ENCODE measurements at places on chromosomes 3 and 15.

DNA sequence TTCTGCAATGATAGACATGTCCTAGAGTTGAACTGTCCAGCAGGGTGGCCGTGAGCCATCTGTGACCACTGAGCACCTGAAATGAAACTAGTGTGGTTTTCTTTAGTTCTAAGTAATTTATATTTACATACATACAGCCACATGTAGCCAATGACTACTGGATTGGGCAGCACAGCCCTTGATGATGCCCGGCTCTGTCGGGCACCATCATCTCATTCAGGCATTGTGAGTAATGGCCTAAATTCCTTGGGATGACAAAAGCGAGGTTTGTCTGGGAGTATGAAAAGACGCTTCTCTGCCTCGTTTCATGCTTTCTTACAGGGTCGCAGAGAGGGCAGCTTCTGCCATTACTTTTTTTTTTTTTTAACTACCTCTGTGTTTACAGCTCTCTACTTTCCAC lies 251.9 kb upstream of the HES1 start:
- DNase-seq: no peak

- no peak for DNase-seq
Measured at GRCh38 chr3:57559526-57559925, 3.5 kb downstream of the PDE12 start.

- DNase-seq: peak; percentile 50
Measured at GRCh38 chr15:29139540-29140459, 129.8 kb downstream of the NSMCE3 start.

DNA sequence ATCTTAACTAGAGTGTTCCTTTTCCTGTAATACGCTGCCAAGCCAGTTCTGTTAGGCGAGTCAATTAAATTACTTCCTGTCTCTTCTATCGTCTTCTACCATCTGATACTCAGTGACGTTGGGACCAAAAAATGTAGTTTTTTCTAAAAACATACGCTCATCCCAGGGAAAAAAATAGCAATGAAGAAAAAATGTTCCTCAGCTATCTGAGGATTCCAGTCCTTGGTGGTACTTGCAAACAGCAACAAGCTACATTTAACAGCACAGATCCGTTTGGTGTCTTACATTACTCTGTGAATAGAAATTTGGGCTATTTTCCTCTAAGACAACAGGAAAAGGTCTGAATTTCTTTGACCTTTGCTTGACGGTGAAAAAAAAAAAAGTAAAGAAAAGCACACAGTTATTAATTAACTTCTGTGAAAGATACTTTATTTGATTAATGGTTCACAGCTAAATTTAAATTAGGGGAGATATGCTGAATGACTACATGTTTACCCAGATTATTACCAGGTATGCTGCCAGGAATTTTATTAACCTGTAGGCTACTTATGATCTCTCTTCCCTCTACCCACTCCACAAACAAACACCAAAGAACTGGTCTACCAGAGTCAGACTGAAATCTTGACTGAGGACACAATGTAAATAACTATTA lies 254.4 kb upstream of the ZPLD1 start:
- no peak for DNase-seq

- DNase-seq: no peak
Measured at GRCh38 chr3:6526861-6527260, 334.1 kb upstream of the GRM7 start.

DNA sequence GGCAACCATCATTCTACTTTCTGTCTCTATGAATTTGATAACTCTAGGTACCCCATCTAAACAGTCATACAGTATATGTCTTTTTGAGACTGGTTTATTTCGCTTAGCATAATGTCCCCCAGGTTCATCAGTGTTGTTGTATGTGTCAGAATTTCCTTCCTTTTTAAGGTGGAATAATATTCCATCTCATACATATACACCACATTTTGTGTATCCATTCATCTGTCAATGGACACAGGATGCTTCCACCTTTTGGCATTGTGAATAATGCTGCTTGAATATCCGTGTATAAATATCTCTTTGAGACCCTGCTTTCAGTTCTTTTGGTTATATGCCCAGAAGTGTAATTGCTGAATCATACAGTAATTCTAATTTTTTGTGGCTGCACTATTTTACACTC lies 10.4 kb upstream of the ZFAND6 start:
- no peak for DNase-seq

DNA sequence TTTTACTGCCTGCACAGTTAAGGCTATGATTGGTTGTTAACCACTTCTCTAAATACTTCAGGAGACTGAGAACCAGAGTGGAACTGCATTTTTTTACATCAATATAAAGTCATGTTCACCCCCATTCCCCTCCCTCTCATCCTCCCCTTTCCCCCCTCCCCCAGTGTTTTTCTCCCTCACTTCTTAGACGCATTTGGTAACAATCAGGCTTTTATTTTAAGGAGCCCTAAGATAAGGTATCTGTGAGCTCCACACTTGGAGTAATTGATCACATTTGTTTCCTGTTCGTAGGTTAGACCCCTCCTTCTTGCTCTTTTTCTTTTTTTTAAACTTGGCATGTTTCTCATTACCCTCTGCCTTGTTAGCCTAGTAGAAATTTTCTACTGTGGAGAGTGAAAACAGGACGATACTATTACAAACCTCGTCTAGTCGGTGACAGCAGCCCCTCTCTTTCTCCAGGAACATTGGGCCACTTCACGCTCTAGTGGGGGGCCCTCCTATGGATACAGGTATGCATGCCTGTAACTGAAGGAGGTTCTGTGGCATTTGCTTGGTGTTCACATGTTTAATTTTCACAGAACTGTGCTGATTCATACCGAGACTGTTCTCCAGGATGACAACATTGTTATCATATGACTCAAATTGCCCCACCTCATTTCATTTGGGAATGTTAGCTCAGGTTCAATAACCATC lies 314.4 kb downstream of the MECOM start:
- DNase-seq: no peak

DNA sequence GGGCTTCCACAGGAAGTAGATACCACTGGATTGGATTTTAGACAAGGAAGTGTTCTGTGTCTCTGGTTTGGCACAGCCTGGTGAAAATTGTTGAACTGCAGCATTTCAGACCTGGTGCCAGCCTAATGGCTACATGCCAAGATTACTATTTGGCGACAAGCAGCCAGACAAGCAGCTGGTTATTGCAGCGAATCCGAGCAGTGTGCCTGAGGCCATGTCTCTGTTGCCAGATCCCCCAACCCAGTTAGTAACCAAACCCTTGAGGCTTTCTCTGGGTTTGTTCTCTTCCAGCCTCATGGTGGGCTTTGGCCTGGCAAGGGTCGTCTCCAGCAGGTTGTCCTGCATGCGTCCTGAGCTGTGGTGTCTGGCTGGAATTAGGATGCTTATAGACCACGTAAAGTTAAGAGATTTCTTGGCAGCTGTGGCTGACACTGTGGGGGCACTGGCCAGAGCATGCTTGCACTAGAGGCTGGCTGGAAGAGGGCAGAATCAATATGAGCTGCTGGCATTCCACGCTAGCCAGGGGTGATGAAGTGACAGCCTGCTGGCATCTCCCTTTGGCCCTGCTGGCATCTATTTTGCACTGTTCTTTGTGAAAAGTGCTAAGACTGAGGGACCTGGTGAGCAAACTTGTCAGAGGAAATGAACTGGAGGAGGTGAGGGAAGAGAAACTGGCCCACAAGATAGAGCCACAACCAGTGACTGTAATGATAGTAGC lies 172.6 kb downstream of the RBMS3 start:
- DNase-seq: no peak

- no peak for DNase-seq
Measured at GRCh38 chr15:70082281-70082900, 15.3 kb downstream of the TLE3 start.

DNA sequence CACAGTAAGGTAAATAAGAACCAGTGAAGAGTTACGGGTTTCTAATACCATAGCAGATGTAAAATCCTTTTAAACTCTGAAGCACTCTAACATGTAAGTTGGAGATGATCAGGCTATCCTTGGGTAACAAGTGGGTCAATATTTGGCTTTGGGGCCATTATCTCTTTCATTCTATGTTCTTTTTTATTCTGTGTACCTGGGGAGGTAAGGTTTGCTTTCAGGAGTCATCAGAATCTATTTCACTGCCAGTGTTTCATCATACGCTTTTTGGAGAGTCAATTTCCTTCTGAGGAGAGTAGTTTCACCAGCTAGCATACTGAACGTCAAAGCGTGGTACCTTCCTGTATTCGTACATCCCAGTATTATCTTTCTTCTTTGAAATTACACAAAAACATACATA lies 166.5 kb downstream of the GMNC start:
- DNase-seq: no peak

DNA sequence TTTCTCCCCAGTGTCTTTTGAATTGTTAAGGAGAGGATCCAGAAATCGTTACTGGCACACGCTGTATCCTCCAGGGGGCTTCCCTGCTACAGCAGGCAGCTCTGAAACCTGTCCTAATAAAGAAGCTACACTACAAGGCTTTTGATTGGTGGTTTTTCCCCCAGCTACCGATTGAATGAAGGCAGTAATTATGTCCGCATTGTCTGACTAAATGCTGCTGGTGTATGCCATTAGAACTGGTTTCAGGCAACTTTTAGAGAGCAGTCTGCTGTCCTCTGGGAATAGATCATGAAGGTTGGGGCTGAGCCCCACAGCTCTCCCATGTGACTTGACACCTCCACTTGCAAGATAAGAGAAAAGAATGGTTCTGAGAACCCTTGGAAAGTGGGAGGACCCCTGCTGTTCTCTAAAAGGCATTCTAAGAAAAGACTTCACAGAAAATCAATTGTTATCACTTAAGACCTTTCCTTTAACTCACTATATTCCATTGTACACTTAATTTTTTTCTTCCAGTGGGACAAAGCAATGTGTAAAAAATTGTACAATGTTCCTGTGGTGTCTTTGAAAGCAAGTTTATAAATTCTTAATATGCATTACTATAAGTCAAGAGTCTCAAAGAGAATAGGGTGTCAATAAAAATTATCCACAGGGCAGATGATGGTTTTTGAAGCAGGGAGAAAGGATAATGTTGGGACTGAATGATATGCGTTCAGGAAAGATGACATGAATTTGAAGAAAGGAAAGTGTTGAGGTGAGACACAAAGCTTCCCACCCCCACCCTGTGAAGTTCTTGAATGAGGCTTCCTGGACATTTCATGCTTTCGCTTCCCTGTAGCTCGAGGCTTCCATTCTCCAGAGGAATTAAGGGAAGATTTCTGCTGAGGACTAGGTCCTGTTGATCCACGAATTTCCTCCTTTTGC lies 53.0 kb upstream of the DAZL start:
- DNase-seq: no peak

DNA sequence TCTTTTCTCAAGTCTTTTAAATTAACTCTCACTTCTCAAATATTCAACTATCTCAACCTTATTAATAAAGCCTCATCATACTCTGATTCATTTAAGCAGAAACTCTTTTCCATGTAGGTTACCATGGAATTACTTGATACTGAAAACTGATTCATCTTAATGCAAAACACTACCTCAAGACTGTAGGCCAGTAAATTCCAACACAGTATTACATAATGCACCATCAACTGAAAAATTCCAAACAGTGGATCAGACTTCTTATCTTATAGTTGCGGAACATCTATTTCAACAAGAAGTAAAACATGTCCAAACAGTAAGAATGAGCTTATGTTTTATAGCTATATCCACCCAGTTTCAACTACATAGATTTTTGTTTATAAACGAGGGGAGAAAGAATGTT lies 124.5 kb downstream of the PEAK1 start:
- DNase-seq: no peak

GRCh38 chr15:71118345-71118744 lies 3.1 kb downstream of the THSD4 start:
- no peak for DNase-seq

DNA sequence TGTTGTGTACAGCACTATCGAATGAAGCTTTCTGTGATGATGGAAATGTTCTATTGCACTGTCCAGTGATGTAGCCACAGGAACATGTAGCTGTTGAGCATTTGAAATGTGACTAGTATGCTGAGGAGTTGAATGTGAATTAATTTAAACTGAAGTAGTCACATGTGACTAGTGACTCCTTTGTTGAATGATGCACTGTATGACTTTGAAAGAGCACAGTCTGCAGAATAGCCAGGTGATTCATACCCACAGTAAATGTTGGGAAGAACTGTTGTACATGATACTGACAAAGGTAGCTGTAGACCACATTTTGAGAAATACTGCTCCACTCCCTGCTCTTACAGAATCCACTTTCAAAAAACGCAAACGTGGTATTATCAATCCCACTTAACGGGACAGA lies 34.0 kb upstream of the ACTL6A start:
- no peak for DNase-seq

GRCh38 chr3:159913712-159914414 lies 74.8 kb upstream of the IL12A start:
- no peak for DNase-seq

DNA sequence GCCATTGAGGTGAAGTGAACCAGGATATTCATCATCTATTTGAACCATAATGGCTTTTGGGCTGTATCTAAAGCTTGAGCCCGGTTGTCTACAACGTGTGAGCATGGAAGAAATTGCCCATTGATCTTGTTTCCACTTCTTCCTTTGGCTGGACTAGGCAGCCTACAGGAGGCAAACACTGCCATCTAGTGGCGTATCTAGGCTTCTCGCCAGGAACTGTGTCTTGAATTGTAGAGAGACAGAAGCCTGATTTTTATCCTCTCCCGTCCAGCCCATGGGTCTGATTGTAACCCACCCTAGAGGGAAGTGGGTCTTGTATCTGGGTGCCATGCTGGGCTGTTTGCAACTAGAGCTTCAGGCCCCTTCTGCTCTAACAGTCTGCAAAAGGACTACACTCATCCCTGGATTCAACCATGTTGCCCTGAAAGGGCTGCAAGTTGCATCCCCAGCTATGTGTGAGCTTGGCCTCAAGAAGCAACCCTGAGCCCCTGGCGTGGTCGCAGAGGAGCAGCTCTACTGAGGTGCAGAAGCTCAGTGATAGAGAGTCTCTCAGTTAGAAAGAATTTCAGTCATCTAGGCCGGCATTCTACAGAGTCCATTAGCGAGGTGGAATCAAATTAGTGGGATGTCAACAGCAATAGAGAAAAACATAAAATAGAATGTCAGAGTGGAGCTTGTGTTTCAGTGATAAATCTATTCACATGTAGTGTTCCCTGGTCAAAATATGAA lies 170.2 kb upstream of the UMPS start:
- peak; percentile 55 for DNase-seq

DNA sequence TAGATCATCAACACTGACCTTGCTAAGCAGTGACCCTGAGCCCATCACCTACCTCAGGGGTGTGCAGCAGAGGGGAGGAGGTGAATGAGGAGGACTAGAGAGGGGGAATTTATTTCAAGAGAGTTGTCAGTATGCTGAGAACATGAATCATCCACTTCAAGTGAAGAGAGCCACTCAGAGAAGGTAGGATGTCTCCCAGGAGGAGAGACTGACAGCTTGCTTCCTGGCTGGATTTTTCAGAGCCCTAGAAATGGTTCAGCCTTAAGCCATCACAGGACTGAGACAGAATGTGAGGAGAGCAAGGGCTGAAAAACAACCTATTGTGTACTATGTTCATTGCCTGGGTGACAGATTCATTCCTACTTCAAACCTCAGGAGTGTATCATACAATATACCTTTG lies 34.8 kb downstream of the CCNL1 start:
- DNase-seq: no peak

- DNase-seq: no peak
Measured at GRCh38 chr3:30123755-30124154, 482.6 kb upstream of the TGFBR2 start.

- DNase-seq: no peak
Measured at GRCh38 chr3:113626503-113627371, 69.7 kb downstream of the USF3 start.

GRCh38 chr15:25068696-25069095 lies 113.9 kb downstream of the SNRPN start:
- DNase-seq: no peak
